ENCODE measurements at places on chromosomes 5 and 9.
A peak's percentile ranks its signal among the peaks of the same experiment; 100 is the strongest.

- no peak for DNase-seq
These were observed 83.6 kb downstream of the ENC1 start for GRCh38 chr5:74556631-74557595.

DNA sequence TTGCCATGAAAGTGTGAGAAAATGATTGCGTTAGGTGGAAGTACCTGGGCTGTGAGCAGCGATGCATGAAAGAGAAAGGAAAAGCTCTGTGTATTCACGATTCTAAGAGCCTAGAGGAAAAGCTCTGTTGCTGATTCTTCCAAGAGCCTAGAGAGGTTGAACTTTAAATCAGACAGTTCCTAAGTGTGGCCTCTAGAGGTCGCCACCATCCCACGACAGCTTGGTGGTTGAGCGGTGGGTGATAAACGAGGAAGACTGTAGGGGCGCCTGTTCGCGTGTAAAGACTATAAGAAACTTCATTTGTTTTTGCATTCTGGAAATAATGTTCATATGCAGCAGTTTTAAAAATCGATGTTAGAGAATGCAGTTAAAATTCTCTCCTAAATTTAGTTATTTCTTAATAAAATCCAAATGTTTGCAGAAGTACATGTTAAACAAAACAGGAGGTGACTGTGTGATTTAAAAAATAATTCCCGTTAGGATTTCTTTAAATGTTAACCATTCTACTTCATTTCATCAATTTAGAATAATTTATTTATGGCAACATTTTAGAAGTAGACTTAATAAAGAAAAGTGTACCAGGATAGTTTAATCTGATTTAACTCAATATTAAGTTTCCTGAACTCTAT is 107.7 kb downstream of the TENT4A start:
- DNase-seq, result peak; percentile 33

DNA sequence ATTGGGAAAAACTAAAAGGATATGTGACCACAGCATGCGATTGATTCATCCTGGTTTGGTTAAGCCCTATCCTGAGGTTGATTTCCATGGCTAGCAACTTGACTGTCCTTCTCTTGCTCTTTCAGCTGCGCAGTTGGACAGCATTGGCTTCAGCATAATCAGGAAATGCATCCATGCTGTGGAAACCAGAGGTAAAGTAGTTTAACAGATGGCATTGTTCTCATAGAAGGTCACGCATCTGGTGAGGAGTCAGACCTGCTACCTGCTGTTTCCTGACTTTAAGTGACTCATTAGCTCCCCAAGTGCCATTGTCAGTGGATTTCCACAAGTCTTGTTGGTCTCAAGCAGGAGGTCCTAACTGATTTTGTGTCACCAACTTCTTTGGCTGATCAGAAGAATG is 266.9 kb downstream of the ARHGAP26 start:
- no peak for DNase-seq

DNA sequence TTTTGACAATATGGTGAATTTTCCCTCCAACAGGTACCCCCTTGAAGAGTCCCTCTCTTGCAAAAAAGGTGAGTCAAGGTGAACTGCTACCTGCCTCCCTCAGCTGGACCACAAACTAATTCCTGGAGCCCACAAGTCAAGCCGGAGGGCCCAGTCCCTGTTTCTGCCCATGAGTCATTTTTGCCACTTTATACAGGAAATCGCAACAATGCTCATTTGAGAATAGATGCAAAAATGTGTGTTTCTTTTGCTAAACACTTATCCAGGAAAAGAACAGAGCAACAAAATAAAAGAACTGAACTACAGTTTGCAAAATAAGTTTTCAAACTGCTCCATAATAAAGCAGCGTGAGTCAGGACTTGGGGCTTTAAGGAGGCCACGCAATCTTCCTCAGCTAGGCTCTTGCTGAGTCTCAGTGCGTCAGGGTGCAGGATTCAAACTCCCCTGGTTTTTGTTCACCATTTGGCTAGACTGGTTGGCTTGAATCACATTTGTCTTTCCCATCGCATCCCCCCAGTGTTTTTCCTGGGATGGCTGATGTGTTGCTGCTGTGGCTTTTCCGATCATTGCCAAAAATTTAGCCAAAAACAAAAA is 102.7 kb downstream of the GOLPH3 start:
- no peak for DNase-seq

DNA sequence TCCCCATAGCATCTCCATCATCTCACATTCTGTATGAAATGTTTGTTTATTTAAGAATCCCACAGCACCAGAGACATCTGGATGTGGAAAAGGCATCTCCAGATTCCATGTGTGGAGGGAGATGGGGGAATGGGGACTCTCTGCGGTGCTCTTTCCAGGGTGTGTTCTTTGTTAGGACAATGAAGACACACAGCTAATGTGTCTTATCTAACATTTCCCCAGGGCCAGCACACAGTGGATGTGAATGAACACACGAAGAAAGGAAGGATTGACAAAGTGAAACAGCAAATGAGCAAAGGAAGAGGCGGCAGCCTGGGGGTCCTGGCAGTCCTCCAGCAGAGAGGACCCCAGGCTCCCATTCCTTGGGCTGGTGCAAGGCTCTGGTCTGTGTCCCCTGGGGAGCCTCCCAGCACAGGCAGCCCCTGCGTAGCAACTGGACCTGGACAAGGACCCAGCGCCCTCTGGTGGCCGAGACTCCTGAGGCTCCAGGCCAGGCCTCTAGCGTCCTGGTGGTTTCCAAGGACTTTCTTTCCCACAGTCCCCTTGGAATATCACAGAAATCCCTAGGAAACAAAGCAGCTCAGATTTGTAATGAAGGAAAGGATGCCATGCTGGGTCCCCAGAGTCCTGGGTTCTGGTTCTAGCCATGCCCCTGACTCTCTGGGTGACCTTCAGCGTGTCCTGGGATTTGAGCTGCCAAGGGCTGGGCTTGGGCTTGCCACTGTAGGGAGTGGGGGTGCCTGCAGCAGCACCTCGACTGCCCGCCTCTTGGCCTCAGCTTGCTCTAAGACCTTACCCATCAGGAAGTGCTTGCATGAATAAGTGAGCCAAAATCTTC is 3.5 kb upstream of the PDLIM7 start:
- DNase-seq, result peak; percentile 91

- DNase-seq, result no peak
These were observed 10.9 kb upstream of the CLIC3 start for GRCh38 chr9:137007108-137007815.

DNA sequence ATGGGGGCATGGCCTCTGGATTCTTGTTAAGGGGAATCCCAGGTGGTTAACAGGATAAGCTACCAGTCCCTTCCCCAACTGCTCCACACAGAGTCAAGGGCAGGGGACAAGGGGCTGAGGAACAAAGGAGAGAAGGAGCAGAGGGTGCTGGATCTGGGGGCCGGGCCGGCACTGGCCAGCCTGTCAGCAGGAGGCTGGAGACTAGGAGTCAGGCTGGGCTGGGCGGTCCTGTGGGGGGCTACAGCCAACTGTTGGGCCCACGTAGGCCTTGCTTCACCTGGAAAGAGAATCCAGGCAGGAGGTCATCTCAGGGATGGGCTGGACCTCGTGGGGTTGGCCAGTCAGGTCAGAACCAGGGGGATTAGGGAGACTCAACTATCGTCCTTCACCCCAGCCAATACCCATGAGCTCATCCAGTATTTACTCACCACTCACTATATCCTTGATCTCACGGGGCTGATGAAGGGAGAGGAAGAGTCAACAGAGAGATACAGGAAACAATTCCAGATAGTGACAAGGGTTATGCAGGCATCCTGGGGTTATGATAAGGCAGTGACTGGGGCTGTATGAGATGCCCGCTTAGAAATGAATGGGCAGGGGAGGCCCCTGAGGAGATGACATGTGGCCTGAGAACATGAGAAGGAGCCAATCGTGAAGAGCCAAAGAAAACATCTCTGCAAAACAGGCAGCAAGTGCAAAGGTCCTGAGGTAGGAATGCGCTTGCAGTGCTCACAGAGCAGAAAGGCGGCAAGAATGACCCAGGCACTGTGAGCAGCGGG is 47.9 kb upstream of the SLC25A51 start:
- DNase-seq, result no peak

GRCh38 chr5:72619251-72619650 is 112.0 kb upstream of the ZNF366 start:
- no peak for DNase-seq

GRCh38 chr5:1104327-1105006 is 7.4 kb downstream of the SLC12A7 start:
- DNase-seq, result no peak

DNA sequence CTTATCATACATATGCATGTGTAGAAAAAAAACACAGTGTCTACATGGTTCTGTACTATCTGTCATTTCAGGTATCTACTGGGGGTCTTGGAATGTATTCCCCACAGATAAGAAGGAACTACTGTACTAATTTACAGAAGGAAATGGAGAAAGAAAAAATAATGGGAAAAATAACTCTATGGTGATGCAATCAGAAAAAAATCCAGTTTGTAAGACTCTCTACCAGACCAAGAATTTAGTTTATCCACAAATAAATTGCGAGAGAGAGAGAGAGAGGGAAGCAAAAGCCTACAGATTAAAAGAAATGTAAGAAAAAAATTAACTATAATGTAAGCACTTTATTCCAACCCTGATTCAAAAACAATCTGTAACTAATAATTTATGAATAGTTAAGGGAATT is 708.6 kb upstream of the ZNF608 start:
- no peak for DNase-seq

DNA sequence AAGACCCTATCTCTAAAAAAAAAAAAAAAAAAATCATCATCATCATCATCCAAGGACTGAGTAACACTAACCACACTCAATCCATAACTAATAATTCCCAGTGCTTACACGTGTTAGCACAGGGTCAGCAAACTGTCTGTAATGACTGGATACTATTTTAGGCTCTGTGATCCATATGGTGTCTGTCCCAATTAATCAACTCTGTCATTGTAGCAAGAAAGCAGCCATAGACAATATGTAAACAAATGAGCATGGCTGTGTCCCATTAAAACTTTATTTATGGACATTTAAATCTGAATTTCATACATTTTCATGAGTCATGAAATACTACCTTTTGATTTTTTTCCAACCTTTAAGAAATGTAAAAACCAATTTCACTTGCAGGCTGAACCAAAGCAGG is 148.4 kb downstream of the SIL1 start:
- no peak for DNase-seq

DNA sequence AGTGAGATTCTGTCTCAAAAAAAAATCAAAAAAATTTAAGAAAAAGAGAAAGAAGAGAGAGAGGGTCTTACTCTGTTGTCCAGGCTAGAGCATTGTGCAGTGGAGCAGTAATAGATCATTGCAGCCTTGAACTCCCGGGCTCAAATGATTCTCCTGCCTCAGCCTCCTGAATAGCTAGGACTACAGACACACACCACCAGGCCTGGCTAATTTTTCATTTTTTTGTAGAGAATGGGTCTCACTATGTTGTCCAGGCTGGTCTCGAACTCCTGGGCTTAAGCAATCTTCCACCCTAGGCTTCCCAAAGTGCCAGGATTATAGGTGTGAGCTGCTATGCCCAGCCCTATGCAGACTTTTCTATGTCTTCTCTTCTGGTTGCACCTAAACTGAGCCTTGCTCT is 25.0 kb downstream of the RRAGA start:
- DNase-seq, result no peak

- no peak for DNase-seq
These were observed 137.1 kb downstream of the FOXD1 start for GRCh38 chr5:73311291-73312110.

- DNase-seq, result no peak
These were observed at the start of gene SARDH for GRCh38 chr9:133737774-133738639. Gene SARDH, minus strand, starts transcription at chr9:133738352. Its CDS starts 4,179 bp downstream, at chr9:133734173.

GRCh38 chr5:174655351-174655750 is 69.0 kb upstream of the MSX2 start:
- no peak for DNase-seq

DNA sequence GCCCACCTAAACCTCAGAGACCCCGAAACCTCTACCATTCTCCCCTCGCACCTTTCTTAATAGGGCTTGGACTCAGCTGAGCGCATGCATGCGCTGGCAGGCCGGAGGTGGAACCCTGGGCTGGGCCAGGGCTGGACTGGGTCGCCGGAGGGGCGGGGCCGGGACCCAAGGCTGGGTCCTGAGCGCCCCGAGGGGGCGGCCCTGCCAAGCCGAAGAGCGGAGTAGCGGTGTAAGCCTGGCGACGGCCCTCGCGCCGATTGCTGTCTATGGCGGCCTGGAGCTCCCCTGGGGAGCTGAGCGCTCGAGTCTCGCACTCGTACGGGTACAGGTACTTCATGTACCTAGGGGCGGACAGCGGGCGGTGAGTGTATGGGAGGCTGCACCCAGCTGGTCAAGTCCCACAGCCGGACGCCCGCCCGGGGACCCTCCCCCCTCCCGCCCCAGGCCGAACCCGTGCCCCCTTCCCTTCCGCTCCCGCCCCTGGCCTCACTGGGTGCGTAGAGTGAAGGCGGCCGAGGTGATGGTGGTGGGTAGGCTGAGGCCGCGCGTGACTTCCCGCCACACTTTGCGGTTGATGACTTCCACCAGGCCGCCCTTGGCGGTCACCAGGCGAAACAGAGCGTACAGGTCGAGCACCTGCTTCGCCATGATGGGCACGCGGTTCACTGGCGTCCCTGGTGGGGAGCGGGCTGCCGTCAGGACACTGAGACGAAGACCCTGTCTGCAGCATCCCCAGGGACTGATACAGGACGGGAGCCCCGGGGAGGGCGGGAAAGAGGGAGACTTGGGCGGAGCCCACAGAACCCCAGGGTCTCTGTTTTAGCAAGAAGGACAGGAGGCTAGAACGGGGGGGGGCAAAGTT is 3.3 kb upstream of the DCTN3 start:
- DNase-seq, result no peak

GRCh38 chr5:172091956-172092732 is 85.7 kb upstream of the FBXW11 start:
- DNase-seq, result no peak

- DNase-seq, result no peak
These were observed 409.7 kb upstream of the PIK3R1 start for GRCh38 chr5:67805666-67806348.

DNA sequence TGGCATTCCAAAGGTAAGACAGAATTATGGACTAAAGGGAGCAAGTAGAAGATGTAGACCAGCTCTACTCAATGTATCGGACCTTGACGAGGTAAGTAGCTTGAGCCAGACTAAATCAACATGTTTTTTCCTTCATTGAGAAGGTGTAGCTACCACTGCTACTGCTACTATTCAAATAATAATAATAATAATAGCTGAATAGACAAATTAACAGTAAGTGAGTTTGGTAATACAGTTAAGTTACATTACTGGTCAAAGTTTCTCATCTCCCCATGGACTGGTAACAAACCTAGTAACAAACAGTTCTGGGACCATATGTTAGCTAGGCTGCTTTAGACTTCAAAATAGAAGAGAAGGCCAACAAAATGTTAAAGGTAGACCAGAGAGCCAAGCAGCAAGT is 609.2 kb downstream of the TLE1 start:
- no peak for DNase-seq

DNA sequence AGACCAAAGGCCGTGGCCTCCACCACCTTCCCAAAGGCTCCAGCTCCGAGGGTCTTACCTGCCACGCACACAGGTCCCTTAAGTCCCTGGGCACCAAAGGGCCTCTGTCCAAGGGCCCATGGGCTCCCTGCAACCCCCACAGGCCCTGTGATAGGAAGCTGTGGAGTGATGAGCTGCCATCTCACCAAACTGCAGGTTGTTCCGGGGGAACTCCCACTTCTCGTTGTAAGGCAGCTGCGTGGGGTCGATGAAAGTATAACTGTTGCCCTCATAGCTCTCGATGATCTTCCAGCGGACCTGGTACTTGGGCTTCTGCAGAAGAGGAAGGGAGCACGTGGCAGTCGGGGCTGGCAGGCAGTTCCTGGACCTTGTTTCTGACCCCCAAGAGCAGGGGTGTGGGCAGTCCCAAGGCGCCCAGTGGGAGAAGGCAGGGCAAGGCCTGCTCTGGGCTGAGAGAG is 24.8 kb downstream of the CSF1R start:
- DNase-seq, result no peak

GRCh38 chr9:3018071-3018470 is 174.2 kb upstream of the PUM3 start:
- no peak for DNase-seq

Measured in Ammon's horn (tissue), 1 donor.